ENCODE measurements at places on chromosomes 12 and 14.

DNA sequence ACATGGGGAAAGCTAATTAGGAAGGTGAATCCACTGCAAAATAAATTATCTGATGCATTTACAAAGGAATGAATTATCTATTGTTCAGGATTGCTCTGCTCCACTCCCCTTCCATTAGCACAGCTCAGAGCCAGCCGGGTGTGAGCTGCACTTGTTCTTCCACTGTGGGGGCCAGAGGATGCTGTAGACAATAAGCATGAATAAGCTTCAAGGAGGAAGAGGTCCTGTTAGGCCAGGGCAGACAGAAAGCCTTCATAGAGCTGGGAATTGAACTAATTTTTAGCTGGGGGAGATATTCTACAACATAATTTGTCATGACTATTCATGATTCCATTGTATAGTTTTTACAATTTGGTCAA lies 137.6 kb upstream of the MAX start:
- DNase-seq: no peak

- no peak for DNase-seq
These were observed 35.4 kb downstream of the TNFAIP2 start for GRCh38 chr14:103158688-103159087.

DNA sequence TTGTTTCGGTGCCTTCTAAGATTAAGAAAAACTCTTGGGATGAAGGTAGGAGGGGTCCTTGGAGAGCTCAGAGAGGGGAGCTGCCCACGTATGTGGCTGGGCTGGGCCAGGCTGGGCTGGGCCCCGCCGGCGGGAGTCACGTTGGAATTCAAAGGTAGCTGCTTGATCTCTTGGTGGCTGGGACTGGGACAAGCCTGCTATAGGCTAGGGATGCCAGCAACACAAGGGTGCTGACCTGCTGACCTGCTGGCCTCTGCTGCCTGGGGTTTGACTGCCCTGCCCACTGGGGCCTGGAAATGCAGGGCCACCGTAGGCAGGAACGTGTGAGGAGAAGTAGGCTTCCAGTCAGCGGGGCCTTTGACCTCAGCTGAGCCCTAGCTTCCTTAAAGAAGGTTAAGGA lies 52.8 kb upstream of the GTF2A1 start:
- DNase-seq: no peak

- DNase-seq: no peak
These were observed 599.7 kb downstream of the KCNH5 start for GRCh38 chr14:62445570-62445969.

GRCh38 chr12:82876075-82876474 lies 189.4 kb downstream of the TMTC2 start:
- no peak for DNase-seq

DNA sequence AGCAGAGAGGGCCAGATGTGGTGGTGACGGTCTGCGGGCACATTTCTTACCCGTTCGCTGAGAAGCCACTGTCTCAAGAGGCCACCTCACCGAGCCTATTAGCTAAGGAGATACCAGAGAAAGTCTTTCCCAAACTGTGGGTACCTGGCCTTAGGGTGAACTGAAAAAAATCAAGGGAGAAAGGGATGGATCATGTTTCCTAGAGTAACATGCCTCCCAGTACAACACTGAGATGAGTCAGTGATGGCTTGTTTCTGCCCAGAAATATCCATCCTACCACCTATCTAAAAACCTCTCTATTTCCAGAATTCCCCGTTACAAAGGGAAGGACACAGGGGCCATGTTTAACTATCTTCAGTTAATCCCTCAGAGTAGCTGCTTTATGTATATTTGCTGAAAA lies 83.7 kb downstream of the LMNTD1 start:
- DNase-seq: no peak

DNA sequence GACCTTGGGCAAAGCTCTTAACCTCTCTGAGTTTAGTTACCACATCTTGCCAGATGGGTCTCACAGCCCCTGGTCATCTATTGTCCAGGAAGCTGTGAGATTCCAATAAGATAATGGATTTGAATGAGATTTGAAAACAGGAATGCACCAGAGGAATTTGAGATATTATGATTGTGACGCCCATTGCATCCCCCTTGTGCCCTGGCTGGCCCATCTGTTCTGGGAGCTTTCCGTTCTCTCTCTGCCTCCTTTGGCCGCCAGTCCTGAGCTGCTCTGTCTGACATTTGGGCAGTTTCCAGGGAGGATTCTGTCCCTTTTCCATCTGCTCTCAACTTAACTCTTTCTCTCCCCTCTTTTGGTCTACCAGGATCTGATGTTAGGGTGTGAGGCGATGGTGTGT lies 24.6 kb downstream of the SRRM4 start:
- no peak for DNase-seq

DNA sequence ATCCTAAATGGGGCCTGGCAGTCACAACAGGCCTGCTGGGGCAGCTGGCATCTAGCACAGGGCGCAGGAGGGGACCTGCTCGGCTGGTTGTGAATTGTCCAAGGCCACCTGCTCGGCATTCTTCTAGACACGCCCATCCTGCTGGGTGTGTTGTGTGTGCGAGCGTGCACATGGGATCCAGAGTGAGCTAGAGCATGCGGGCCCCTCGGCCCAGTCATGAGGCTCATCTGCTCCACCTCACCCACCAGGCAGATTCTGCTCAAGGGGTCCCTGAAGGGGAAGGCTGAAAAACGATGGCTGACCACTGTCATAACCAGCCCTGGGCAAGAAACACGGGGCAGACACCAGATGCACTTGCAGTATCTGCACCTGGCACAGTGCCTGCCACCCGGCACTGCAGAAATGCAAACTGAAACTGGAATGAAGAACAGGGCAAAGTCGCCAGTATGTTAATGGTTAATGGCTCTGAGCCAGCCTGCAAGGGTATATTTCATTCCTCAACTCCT lies 31.8 kb downstream of the MAX start:
- DNase-seq: no peak

DNA sequence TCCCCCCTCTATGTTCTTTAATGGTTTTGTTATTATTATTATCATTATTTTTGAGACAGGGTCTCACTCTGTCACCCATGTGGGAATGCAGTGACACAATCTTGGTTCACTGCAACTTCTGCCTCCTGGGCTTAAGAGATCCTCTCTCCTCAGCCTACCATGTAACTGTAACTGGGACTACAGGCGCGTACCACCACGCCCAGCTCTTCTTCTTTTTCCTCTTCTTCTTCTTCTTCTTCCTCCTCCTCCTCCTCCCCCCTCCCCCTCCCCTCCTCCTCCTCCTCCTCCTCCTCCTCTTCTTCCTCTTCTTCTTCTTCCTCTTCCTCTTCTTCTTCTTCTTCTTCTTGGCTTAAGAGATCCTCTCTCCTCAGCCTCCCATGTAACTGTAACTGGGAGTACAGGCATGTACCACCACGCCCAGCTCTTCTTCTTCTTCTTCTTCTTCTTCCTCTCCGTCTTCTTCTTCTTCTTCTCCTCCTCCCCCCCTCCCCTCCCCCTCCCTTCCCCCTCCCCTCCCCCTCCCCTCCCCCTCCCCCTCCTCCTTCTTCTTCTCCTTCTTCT lies 5.4 kb upstream of the KRT7 start:
- DNase-seq: no peak

DNA sequence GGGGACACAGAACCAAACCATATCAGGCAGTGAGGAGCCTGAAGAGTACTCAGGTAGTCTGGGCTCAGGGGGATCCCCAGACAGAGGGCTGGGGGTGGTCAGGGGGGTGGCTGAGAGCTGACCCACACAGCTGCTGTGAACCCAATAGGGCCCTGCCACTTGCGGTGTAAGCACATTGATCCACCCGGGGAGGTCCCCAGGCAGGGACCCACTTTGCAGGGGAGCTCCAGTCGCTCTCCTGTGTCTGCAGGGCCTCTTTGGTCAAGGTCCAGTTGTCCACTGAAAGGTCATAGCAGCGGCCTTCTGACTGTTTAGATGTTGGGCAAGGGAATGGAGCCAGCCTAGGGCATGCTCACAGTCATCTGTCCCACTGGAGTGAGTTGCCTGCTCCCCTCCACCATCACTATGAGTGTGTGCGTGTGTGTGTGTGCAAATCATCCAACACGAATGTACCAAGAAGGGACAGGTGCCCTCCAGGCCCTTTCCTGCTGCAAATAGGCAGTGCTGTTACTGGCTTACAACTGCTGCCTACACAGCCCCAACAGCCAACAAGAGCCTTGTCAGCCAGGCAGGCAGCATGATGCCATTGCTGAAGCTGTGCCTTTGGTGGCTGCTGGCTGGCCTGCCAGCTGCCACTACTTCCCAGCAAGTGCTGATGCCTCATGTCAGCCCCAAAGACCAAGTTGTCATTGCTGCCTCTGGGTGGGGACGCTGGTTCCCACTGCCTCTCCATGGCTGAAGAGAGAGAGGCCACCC lies 71.3 kb downstream of the TSPAN11 start:
- no peak for DNase-seq

GRCh38 chr12:112705037-112705632 lies 86.4 kb upstream of the RPH3A start:
- DNase-seq: no peak

GRCh38 chr12:41217727-41218126 lies 29.6 kb downstream of the PDZRN4 start:
- DNase-seq: no peak

DNA sequence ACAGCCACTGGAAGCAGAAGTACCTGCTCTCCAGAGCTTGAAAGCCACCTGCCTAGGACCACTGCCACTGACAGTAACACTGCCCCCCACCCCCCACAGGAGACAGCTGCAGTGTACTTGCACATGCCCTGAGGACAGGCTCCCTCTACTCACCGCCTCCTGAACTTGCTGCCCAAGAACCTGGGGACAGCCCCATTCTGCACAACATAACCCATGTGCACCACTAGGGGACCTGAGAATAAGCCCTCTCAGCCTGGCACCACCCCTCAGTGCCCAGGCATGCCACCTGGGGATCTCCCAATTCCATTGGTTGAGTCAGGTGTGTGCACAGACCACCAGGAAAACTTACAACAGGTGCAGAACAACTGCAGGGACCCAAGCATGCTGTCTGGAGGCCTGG lies 67.1 kb upstream of the KIF21A start:
- no peak for DNase-seq

- no peak for DNase-seq
These were observed 134.0 kb downstream of the GCH1 start for GRCh38 chr14:54768501-54769129.

DNA sequence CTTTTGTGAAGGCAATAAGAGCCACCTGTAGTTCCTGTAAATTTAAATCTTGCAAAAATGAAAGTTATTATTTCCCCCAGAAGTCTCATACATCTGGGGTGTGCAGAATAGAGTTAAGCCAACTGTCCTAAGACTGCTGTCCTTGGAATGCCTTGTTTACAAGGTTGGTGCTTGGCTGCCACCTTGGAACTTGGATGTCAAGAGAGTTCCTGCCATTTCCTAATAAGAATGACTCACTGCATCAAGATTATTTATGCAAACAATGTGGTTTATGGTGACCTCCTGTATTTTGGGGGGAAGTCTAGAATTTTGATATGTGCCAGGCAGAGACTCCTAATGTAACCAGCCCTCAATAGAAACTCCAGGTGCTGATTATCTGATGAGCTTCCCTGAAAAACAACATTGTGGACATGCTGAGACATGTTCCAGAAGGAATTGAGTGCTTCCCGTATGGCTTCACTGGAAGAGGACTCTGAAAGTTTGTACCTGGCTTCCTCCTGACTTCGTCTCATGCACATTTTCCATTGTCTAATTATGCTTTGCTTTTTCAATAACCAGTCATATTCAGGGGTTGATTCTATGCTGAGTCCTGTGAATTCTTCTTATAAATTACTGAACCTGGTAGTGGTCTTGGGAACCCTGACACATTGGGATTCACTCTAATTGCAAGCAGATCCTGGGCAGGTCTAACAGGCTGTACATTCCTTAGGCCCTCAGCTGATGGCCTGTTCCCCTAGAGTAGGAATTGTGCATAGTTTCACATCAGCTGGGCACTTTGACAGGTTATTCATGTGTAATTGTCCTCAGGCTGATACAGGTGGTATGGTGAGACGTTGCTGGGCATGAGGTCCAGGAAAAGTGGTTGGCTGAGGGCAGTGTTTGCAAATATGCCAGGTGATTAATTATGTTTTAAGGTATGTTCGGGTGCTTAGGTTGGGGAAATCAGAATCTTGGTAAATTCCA lies 1370.7 kb upstream of the TMEM132C start:
- DNase-seq: no peak

DNA sequence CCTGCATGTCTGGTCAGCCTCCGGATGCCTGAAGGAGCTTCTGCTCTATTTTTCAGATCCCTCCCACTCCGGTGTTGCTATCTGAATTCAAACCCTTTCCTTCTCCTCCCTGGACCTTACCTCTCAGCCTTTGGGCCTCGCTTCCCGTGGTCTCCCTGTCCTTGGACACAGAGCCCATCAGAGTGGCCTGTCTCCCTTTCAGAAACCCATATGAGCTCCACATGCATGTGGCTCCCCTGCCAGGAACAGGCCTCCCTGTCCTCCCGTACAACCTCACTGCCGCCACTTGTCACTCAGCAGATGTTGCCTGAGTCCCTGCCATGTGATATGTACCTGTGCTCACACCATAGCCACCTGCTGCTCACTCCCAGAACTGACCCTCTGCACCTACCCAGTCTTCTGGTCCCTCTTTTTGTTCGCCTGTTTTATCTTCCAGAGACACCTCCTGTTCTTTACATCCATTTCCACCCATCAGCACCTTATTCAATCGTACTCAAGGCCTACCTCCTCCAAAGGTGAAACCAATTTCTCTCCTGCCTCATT lies 182.5 kb downstream of the ZFP36L1 start:
- DNase-seq: no peak

GRCh38 chr12:118377884-118378470 lies 1.6 kb downstream of the SUDS3 start:
- DNase-seq: peak; percentile 49

GRCh38 chr12:43493261-43493797 lies 58.7 kb downstream of the ADAMTS20 start:
- no peak for DNase-seq

- DNase-seq: no peak
These were observed at the start of gene SCNN1A for GRCh38 chr12:6375269-6376078. SCNN1A (minus strand) TSS chr12:6375563; CDS start chr12:6374783, 780 bp downstream.

DNA sequence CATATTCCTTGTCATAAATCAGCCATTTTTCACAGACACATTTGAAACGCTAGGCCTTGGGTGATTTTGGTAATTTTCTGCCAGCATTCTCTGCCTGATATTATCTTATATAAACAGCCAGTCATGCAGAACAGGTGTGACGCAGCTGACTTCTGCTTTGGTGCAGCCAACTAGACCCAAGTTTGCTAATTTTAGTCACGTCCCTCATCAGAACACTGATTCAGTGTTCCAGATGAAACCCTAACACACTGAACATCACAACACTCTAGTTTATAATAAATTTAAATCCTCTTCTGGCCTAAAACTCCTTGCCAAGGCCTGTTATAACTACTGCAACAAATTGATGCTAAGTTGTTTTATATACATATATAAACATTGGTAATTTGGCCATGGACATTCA lies 386.1 kb downstream of the SEC23A start:
- no peak for DNase-seq

DNA sequence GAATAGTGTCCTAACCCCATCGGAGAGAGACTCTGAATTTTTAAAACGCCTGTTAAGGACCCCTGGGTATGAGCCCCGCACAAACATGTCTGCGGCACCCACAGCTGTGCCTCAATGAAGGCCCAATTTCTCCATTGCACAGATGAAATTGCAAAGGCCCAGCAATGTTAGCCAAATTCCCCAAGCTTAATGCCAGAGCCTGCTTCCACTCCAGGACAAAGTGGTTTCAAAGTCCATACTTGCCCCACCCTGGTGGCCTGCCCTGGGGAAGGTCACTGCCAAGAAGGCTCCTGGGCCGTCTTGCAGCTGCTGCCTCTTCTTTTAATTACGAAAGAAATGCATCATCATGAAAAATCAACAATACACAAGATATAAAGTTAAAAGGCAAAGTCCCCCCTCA lies 1179.7 kb downstream of the VRK1 start:
- no peak for DNase-seq

- no peak for DNase-seq
These were observed 63.1 kb upstream of the DACT1 start for GRCh38 chr14:58574623-58575022.

Data from stimulated activated CD4-positive, alpha-beta T cell treated with anti-CD3 and anti-CD28 coated beads, Interleukin-12 subunit alpha, Interleukin-12 subunit beta, amount 100 ng/mL, for 48 hours (primary cell).